ENCODE measurements at places on chromosomes 2 and 18.

GRCh38 chr2:235763816-235764215 is 270.0 kb downstream of the AGAP1 start:
- no peak for DNase-seq

GRCh38 chr2:211128287-211128686 is 571.9 kb downstream of the CPS1 start:
- DNase-seq = no peak

DNA sequence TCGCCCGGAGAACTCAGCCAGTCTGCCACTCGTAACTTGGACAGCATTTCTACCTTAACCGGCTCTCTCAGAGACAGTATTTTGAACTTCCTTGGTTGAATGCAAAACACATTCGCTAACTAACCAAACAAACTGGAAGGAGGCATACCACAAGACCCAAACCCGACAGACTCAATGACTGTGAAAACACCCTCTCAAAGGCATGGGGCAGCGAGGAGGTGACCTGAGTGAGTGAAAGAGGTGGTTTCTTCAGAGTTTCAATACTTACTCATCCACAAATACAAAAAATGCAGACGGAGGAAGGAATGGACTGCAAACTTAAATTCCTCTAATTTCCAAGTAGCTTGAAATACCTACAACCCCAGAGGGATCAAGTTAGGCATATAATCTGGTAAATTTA is 132.9 kb downstream of the GAREM1 start:
- no peak for DNase-seq

DNA sequence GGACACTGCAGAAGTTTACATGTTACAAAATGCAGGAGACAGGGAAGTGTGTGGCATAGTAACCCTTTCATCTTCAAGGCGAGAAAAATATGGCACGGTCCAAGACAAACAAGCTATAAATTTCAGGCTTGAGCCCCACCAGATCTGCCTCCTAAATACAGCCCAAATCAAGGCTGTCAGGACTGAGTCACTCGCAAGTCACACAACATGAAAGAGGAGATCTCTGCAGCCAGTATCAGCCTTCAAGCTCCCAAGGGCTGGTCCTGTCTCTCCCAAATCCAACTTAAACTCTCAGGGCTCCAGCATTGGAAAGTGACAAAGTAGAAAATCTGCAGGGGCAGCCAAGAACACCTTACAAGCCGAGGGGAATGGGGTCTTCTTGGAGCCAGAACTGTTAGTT is 106.3 kb upstream of the GATA6 start:
- no peak for DNase-seq

GRCh38 chr2:63881205-63881604 is 39.5 kb downstream of the UGP2 start:
- DNase-seq = no peak

GRCh38 chr2:74503506-74504475 is 3.7 kb downstream of the PCGF1 start:
- DNase-seq = no peak

DNA sequence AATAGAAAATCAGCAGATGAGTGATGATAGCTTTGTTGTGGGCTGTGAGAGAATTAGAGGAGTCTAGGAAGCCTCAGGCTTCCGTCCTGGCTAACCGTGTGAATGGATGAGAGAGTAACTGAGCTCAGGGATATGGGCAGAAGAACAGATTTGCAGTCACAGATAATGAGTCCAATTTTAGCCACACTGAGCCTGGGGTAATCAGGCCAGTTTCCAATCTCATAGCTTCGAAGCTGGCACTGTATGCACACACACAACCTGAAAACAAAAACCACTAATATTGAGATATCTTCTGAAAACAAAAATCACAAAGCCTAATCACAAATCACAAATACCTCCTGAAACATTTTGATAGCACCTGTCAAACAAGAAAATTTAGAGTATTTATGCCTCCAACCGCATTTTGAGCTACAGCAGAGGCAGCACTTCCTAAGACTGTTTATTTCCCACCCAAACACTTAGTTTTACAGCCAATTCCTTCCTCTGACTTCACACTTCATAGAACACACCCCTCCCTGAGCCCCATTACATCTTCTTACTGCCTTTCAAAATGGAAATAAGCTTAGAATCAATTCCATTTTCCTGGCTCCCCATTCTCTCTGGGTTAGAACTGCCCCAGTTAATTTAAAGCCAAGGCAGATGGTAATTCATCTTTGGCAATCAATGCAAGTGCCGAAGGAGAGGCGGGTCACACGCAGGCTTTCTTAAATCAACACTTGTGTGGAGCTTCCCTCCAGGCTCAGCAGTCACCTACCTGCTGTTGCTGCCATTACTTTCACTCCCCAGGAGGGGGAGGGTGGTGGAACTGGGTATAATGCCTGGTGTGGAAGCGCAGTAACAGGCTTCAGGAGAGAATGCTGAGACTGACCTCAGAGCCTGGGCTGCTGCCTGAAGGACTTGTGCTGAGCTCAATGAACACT is 18.9 kb downstream of the TTR start:
- peak; percentile 2 for DNase-seq

- DNase-seq = no peak
Measured at GRCh38 chr2:18791172-18791797, 201.9 kb upstream of the NT5C1B start.

GRCh38 chr2:72744049-72744448 is 81.8 kb downstream of the EXOC6B start:
- no peak for DNase-seq

GRCh38 chr2:100422320-100423055 is 5.0 kb upstream of the CHST10 start:
- peak; percentile 55 for DNase-seq

Data from HTR-8/SVneo (cell line).